ENCODE measurements at places on chromosomes 3 and 15. TPM values are rescaled to one million over a fixed set of nuclear protein-coding genes. Genes with fewer than 3 reads are reported as not detected.
A peak's percentile ranks its signal among the peaks of the same experiment; 100 is the strongest.

Gene GPX1
- total RNA-seq = 115 TPM

Gene CX3CR1
- total RNA-seq = 0.42 TPM

Gene SKOR1
- total RNA-seq = 0.32 TPM

Gene LMAN1L
- 1.0 TPM for total RNA-seq

Gene LYZL4
- not detected for total RNA-seq

Gene IGF1R
- 9.1 TPM for total RNA-seq

Gene P2RY14
- 0.63 TPM for total RNA-seq

Gene CELF6
- 0.45 TPM for total RNA-seq

Gene GPR156
- total RNA-seq = not detected

GRCh38 chr3:130621824-130622223, 104.8 kb downstream of the COL6A6 start:
- DNase-seq = no peak

- no peak for DNase-seq
Observed at GRCh38 chr15:32819448-32819847, 101.6 kb downstream of the GREM1 start.

DNA sequence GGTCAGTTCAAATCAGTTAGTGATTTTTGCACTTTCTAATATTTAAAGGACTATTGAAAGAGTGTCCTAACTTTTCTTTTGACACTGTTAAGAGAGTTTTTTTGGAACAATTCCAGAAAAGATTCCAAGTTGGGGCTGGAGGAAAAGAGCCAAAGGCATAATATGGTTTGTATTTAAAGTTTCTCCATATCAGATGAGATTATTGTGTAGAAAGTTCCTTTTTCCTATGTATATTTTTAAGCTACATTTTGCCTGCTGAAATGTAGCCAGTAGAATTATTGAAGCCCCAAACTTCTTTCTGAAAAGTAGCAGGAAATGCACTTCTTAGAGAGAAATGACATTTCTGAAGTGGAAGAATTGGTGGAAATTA, 136.5 kb upstream of the TSC22D2 start:
- DNase-seq = no peak

GRCh38 chr3:179028408-179028807, 43.2 kb downstream of the ZMAT3 start:
- no peak for DNase-seq

GRCh38 chr3:14336749-14337598, 65.4 kb upstream of the SLC6A6 start:
- no peak for DNase-seq

DNA sequence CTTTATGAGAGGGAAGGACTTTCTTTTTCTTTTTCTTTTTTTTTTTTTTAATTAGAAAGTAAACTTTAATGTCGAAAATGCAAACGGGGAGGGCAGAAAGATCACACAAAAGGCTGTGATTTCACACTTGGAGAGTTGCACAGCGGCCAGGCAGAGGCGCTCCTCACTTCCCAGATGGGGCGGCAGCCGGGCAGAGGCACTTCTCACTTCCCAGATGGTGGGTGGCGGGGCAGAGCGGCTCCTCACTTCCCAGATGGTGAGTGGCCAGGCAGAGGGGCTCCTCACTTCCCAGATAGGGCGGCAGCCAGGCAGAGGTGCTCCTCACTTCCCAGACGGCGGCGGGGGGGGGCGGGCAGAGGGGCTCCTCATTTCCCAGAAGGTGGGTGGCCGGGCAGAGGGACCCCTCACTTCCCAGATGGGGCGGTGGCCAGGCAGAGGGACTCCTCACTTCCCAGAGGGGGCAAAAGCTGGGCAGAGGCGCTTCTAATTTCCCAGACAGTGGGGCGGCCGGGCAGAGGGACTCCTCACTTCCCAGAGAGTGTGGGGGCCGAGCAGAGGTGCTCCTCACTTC, 88.6 kb downstream of the ATP2B2 start:
- no peak for DNase-seq

- peak; percentile 47 for DNase-seq
Observed at GRCh38 chr3:115040673-115041286, 106.3 kb downstream of the ZBTB20 start.

DNA sequence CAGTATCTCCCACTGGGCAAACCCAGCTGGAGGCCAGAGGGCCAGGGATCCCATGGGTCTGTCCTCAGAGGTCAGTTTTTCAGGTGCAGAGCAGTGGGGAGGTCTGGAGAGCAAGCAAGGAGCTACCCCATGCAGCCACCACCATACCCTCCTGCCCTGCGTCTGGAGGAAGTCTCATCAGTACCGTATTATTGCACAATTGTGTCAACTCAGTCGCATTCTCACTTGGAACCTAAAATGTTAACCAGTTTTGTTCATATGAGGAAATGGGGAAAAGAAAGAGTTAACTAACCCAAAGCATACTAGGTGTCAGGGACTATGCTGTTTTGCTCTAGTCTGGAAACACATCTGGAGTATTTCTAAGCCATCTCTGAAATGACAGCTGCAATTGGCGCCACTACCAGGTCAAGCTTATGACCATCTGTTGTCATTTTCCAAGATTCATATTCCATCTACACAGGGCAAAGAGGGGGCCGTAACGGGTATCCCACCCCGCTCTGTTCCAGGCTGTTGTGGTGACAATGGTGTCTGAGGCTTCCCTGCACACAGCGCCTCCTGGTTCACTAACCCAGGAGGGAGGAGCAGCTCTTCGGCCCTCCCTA, 16.9 kb upstream of the APBA2 start:
- DNase-seq = no peak

- no peak for DNase-seq
Observed at GRCh38 chr15:74749832-74750231, 1.2 kb downstream of the CYP1A2 start.

DNA sequence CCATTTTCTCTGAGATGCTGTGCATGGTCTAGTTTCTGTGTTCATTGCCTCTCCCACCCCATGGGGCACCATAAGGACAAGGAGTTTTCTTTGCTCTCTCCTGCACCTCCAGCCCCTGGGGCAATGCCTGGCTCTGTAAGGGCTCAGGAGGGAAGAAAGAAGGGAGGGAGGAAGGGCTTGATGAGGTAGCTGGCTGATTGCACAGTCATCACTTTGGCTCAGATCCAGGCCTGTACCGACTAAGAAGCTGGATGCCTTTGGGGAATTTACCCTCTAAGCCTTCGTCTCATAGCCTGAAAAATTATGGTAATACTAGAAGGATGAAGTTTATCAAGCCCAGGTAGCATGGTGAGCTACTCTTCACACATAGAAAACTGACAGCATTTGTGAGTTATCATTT, 382.9 kb downstream of the GABRG3 start:
- DNase-seq = no peak

- DNase-seq = peak; percentile 67
Observed at GRCh38 chr3:179451265-179452175, at the start of gene GNB4. TSS of gene GNB4 (minus strand) at chr3:179451470. CDS start at chr3:179426200, 25,270 bp downstream.

DNA sequence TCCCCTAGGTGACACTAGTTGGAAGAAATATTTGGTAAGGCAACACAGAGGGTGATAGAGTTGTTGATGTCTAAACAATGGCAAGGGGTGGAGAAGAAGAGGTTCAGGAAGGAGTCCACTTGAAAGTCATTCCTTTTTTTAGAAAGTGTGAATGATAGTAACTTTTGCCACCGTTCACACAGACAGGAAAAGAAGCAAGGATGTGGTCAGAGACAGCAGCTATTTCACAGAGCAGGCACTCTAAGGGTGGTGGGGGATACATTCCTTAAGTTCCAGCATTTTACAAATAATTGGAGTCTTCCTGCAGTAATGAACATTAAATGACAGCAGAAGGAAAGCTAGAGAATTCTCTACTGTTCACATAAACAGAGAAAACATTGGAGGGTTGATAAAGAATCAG, 75.4 kb upstream of the ZNF385D start:
- no peak for DNase-seq
